ENCODE measurements at places on chromosomes 2 and 18. TPM values are rescaled to one million over a fixed set of nuclear protein-coding genes. Genes with fewer than 3 reads are reported as not detected.
A peak's percentile ranks its signal among the peaks of the same experiment; 100 is the strongest.

DNA sequence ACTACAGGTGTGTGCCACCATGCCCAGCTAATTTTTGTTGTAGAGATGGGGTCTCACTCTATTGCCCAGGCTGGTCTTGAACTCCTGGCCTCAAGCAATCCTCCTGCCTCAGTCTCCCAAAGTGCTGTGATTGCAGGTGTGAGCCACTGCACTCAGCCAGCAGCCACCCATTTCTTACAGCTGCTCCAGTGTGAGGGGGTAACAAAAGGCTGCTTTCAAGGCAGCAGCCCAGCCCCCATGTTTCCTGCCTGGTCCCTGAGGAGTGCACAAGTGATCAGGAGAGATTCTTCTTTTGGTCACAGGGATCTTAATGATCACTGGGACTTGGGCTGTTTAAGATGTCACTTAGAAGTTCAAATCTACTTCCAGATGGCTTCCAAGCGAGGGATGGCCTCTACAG lies 15.2 kb upstream of the CXCR4 start:
- no peak for DNase-seq

DNA sequence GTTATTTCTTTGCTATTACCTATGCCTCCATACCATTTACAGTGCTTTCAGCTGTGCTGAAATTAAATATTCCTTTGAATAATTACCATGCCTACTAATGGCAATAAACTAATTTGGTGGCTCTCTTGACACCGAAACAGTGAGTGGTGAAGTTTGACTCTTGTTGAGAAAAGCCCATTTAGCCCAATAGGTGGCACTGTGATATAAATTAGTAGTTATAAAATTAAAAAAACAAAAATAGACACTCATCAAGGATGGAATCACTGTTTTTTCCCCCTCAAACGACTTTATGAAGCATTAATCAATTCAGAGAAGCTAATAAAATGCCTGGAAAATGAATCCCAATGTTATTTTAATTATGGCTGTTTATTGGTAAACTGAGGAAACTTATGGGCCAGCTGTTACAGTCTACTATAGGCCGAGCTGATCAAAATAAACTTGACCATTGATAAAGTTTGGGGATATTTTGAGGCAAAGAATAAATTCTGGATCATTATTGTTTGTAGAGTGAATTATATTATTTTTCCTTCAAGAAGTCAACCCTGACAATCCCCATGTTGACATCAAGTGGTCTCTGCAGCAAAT lies 339.6 kb downstream of the TRIB2 start:
- no peak for DNase-seq

GRCh38 chr18:7980136-7980535 lies 413.0 kb downstream of the PTPRM start:
- no peak for DNase-seq

- DNase-seq = no peak
Measured at GRCh38 chr2:102815285-102815684, 53.5 kb downstream of the TMEM182 start.

GRCh38 chr2:40488101-40488601 lies 36.3 kb upstream of the SLC8A1 start:
- DNase-seq = no peak

DNA sequence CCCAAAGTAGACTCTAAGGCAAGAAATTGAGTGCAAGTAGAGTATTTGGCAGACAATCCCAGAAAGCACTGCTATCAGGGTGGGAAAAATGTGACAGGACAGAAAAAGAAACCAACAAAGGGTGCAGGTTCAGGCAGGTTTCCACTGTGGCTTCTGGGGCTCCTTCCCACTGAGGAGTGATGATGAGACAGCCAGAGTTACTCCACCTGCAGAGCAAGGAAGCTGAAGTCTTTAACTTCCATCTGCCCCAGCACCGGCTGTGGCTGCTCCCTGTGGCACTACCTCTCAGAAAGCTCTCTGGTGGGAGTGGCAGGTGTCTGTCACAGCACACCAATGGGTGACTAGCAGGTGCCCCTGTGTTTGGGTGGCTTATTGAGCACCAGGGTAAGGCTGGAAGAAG lies 37.6 kb upstream of the ACKR3 start:
- no peak for DNase-seq

GRCh38 chr2:42638080-42638784 lies 69.8 kb downstream of the MTA3 start:
- DNase-seq = no peak

DNA sequence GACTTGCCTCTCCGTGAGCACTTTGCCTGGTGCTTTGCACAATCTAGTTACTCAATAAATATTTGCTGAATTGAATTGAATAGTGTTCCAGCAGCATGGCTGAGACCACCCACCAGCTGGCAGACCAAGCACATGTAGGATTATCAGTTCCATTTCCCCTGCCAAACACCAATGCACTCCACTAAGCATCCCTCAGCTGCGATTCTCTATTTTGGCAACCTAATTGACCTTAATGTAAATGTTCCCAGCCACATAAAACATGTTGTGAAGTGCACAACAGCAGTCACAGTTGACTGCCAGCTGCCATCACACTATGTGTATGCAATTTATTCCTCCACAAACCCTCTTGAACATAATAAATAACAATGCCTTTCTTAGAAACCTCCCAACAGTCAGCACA lies 1879.4 kb upstream of the PIK3C3 start:
- no peak for DNase-seq

GRCh38 chr2:187051350-187051749 lies 202.4 kb upstream of the ZSWIM2 start:
- DNase-seq = no peak

- no peak for DNase-seq
Measured at GRCh38 chr2:73716543-73717250, 20.4 kb downstream of the TPRKB start.

GRCh38 chr2:15223887-15224286 lies 337.2 kb downstream of the NBAS start:
- no peak for DNase-seq

- no peak for DNase-seq
Measured at GRCh38 chr2:168703926-168704325, 98.5 kb upstream of the NOSTRIN start.

DNA sequence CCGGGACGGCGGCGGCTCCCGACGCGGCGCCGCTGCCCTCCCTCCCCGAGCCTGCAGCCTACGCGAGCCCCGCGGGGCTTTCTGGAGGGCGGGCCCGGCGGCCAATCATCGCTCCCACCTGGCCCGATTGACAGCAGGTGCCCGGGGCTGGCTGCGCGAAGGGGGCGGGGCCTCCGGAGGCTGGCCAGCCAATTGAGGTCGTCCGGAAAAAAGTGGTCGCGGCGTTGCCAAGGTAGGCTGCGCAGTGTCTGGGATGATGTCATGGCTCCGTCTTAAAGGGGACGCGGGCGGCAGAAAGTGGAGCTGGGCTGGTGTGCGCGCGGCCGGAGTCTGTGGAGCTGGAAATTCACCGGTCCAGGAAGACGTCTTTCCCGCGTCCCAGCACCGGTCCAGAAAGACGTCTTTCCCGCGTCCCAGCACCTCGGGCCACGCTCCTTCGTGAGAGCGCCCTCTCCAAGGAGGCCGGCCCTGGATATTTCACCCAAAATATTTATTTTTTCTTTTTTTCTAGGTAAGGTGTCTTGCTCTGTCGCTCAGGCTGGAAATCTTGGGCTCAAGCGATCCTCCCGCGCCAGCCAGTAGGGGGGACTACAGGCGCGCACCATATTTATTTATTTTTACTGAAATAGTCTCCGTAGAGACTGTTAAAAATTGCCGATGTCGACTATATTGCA lies at the start of gene ACTR1B:
ACTR1B (minus strand) TSS at position 83 of the 674 bp plus-strand sequence. CDS start 154 bp downstream, outside the sequence.
- peak; percentile 98 for DNase-seq

GRCh38 chr2:26018184-26019055 lies 15.5 kb upstream of the RAB10 start:
- peak; percentile 80 for DNase-seq

DNA sequence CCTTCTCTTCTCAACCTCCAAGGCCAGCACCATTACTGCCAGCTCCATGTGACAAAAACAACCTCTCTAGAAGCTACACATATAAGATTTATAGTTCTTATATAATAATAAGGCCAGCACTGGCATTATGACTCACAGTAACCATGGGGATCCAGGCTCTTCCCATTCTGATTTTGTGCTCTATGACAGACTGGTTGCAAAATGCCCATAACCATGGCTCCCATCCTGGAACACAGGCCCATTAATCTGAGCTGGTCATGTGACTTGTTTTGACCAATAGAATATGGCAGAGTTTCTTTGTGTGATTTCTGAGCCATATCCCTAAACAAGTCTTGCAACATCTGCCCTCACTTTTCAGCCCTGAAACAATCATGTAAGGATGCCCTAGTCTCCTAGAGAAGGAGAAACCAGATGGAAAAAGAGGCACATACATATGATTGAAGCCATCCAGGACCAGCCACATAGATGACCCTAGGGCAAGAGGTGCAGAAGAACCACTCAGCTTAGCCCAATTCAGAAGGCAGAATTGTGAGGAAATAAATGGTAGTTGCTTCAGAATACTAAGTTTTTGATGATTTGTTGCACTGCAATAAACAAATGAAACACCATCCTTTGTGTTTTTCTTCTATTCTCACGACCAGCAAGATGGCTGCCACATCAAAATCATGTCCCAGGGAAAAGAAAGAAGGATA lies 173.9 kb downstream of the SUCLG1 start:
- no peak for DNase-seq

DNA sequence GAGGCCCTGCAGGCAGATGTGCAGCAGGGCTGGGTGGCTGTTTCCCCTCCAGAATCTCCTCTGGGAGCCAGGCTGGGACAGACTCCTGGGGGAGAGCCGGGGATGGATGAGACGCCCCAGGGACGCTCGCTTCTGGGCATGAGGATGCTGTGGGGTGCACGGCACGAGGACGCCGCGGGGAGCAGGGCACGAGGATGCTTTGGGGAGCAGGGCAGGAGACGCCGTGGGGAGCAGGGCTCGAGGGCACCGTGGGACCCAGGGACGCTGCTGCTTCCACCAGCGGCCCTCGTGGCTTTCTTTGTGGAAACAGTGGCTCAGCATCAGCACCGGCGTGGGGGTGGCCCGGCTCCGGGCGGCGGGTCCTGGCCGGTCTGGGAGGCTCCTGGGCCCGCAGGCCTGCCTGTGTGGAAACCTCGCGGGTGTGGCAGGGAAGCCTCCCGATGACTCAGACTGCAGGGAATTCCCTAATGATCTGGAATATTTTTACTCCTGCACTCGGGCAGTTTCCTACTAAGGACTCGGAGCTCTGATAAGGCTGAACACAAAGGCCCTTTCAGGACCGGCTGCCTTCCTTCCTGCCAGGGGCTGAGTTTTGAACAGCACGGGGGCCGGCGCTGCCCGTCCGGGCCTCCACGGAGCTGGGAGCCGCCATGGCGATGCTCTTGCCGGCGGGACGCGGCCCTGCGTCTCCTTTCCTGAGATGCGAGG lies 62.6 kb downstream of the NFATC1 start:
- no peak for DNase-seq

DNA sequence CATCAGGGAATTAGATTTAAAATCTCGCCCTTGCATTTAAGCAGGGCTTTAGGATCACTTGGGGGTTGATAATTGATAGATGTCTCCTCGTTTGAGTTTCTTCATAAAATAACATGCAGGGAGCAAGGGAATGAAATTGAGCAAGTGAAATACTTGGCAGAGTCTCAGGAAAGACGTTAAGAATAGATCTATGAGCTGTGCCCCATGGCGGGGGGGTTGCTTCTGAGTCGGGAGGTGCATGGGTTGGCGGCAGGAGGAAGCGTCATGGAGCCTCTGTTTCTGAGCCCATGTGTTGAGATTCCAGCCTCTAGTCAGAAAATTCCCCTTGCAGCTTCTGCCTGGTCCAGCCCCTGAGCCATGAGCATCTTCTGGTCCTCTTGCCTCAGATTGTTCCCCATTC lies 82.0 kb downstream of the APOB start:
- DNase-seq = no peak

DNA sequence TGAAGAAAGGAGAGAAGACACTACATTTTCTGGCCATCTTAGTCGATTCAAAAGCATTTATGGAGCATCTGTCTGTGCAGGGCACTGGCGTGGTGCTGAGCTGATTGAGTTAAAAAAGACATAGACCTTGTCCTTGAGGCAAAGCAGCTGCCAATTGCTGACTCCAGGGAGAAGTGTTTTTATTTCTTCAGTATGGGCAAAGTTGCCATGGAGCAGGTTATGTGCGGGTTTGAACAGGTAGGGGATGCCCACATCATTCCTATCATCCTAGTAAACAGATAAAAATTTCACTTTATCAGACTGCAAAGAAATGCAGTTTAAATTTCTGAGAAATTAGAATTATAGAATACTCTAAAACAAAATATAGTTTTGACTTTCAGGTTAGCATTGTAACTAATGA lies 125.8 kb downstream of the NUP35 start:
- no peak for DNase-seq

DNA sequence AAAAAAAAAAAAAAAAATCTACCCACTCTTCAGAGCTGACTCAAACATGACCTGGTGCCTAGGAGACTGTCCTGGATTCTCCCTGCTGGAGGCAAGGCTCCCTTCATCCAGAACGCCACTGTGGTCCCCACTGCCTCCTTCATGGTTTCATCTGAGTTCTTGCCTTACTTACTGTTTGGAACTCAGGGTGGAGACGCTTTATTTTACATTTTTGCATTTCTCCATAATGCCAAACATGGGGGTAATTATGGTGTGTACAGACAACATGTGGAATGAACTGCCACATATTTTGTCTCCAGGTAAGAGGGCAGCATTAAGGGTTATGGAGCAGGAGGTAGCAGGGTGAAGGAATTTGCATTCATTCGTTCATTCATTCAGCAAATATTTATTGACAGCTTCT lies 154.0 kb upstream of the MSH6 start:
- DNase-seq = no peak

GRCh38 chr2:460861-461260 lies 173.0 kb upstream of the ALKAL2 start:
- no peak for DNase-seq

- DNase-seq = no peak
Measured at GRCh38 chr2:15776629-15776919, 163.8 kb upstream of the MYCN start.

DNA sequence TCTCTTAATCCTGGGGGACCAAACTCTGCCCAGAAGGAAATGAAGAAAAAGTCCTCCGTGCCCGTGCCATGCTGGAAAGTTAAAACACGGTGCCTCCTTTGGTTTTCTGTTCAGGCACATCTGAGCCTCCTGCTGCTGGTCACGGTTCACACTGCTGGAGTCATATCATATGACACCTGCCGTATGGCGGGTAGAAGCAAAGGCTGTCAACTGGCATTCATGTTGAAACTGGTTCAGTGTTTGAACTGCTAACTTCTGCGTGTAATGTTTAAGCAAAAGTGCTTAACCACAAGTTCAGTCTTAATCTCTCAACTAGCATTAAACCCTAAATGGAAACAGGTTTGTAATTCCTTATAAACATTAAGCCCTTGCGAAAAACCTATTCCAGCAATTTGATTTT lies 3.1 kb downstream of the STK39 start:
- DNase-seq = no peak

GRCh38 chr2:136932700-136933099 lies 167.4 kb downstream of the THSD7B start:
- no peak for DNase-seq

- no peak for DNase-seq
Measured at GRCh38 chr2:33502025-33502424, 25.6 kb downstream of the RASGRP3 start.

Gene NGEF
- total RNA-seq = 0.51 TPM

Gene KIF1A
- total RNA-seq = 1.5 TPM

Gene ZBTB7C
- total RNA-seq = 3.2 TPM

Gene INPP5D
- total RNA-seq = 5.2 TPM

Gene PRADC1
- 88.3 TPM for total RNA-seq

Gene NIF3L1
- 17.1 TPM for total RNA-seq

Gene GNAL
- 5.1 TPM for total RNA-seq

Gene KCNF1
- 0.24 TPM for total RNA-seq

Measured in Right ventricle myocardium inferior (tissue), 1 donor.